ENCODE measurements at places on chromosomes 6 and 20.

GRCh38 chr6:151494235-151494935 lies 568 bp downstream of the CCDC170 start:
- DNase-seq: peak; percentile 63

- DNase-seq: no peak
Observed at GRCh38 chr6:102571236-102571908, 1177.9 kb downstream of the GRIK2 start.

GRCh38 chr6:44771647-44772415 lies 384.3 kb downstream of the CDC5L start:
- DNase-seq: no peak

- peak; percentile 65 for DNase-seq
Observed at GRCh38 chr20:57999465-58000111, 228.9 kb downstream of the ANKRD60 start.

DNA sequence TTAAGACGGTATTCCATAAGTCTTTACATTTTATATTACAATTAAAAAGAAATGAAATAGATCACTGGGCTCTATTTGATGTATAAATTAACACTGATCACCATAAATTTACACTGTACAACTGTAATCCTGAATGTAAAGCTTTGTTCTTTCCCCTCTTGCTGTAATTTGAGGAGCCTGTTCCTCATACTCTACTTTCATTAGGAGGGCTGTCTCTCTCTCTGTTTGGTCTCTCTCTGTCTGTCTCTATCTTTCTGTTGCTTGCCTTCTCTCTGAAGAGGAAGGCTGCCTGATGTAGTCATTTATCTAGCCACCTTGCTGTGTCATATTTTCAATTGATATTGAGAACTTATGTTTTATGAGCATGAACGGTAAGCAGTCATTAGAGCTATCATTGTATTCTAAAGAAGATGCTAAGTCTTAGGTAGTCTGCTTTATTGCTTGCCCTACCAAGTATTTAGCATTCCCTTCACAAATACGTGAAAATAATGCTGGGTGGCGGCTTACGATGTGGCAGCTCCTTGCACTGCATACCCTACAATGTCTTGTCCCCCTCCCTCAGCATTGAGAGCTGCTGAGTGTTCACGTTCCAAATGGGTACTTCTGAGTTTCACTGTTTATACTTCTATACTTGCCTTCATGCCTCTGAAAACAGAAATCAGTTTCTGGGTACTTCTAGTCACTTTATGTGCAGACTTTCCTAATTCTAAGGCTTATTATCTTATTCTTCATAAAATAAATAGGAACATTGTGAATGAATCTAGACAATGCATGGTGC lies 205.5 kb downstream of the NKAIN2 start:
- DNase-seq: no peak

GRCh38 chr6:127886603-127887002 lies 14.3 kb downstream of the THEMIS start:
- DNase-seq: no peak

GRCh38 chr20:59617221-59617620 lies 12.9 kb downstream of the PHACTR3 start:
- DNase-seq: no peak

DNA sequence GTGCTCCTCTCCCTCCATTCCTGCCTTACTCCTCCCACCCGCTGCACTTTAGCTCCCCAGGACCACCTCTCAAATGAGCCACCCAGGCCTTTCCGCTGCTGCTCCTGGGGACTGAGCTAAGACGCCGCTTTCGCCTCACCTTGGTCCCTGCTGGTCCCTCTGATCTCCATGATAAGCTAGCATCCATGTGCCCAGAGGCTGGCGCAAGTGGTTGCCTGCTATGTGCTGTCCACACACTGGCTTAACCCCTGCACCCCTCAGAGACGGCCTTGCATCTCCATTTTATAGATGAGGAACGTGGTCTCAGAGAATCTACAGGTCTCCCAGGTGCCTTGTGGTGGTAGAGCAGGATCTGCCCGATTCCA lies 160.1 kb upstream of the PMEPA1 start:
- no peak for DNase-seq

DNA sequence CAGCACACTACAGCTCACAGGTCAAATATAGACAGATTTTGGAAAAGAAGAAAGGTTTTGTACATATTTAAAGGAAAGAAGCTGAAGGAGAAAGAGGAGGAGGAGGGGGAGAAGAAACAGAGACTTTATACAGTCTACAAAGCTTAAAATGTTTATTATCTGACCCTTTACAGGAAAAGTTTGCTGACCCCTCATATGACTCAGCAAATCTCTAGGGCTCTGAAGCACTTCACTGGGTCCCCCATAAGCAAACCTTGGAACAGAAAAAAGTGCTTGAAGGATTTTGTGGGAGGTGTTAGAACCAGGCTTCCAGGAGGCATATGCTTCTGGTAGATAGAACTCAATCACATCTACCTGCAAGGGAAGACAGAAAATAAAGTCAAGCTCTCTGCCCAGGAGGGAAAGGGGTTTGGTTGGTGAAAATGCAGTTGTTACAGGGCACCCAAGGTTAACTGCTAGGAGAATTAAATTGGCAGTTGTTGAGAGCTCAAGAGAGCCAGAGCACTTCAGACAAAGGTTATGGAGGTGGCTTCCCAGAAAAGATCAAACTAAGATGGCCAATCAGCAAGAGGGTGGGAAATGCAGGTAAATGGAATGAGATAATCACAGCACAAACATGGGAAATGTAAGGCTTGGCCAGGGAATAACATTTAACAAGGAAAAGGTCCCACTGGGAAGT lies 207.4 kb upstream of the SGK1 start:
- DNase-seq: no peak

GRCh38 chr6:132272776-132273175 lies 128.5 kb downstream of the MOXD1 start:
- DNase-seq: no peak

DNA sequence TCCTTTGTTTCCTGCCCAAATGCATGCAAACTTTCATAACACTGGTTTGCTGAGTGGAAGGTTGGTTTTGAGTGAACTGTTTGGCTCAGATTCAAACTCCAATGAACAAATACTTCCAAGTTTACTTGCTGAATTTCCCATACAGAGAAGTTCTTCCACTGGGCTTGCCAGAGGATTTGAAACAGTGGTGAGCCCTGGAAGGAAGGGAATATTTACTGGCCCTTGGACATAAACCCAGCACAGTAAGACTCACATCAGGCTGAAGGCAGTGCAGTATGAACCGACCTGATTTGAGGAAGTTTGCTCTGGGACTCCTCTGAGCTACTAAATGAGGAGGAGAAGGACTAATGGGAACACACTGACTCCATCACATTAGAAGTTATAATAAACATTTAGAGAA lies 3.8 kb downstream of the TRAF3IP2 start:
- DNase-seq: no peak

GRCh38 chr20:32159766-32160221 lies 47.7 kb downstream of the PLAGL2 start:
- no peak for DNase-seq

DNA sequence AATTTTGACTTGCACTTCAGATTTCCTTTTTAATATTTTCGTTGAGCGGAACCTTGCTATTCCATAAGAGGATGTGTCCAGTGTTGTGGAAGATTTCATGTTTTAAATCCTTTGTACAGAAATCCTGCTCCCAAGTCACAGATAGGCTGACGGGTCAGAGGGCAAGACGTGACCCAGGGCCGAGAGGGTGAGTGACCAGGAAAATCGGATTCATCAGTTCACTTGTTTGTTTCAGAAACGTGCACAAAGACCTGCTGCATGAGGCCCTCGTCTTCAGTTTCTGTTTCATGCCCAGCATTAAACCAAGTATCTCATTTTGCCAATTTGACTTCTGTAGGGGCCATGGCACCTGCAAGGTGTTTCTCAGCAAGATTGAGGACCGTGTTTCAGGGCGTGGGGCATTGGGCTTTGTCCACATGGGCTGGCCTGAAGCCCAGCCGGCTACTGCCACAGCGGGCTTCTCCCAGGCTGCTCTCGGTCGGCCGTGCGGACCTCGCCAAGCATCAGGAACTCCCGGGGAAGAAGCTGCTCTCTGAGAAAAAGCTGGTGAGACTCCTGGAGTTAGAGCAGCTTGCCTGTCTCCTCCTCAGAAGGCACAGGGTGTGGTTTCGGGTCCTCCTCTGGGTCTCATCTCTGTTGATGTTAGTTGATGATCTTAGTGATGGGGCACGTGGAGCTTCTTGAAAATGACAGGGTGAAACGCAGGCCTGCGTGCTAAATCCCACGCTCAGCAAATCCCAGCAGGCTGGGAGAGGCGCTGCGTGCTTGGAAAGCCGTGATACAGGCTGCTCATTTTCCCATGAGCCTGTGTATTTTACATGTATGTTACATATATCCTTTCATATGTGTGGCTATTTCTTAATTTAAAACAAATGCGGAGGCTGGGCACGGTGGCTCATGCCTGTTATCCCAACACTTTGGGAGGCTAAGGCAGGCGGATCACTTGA lies 10.5 kb downstream of the MTG2 start:
- no peak for DNase-seq

- no peak for DNase-seq
Observed at GRCh38 chr6:57242505-57242904, 20.4 kb upstream of the RAB23 start.

GRCh38 chr6:3526962-3527650 lies 70.3 kb upstream of the SLC22A23 start:
- no peak for DNase-seq

DNA sequence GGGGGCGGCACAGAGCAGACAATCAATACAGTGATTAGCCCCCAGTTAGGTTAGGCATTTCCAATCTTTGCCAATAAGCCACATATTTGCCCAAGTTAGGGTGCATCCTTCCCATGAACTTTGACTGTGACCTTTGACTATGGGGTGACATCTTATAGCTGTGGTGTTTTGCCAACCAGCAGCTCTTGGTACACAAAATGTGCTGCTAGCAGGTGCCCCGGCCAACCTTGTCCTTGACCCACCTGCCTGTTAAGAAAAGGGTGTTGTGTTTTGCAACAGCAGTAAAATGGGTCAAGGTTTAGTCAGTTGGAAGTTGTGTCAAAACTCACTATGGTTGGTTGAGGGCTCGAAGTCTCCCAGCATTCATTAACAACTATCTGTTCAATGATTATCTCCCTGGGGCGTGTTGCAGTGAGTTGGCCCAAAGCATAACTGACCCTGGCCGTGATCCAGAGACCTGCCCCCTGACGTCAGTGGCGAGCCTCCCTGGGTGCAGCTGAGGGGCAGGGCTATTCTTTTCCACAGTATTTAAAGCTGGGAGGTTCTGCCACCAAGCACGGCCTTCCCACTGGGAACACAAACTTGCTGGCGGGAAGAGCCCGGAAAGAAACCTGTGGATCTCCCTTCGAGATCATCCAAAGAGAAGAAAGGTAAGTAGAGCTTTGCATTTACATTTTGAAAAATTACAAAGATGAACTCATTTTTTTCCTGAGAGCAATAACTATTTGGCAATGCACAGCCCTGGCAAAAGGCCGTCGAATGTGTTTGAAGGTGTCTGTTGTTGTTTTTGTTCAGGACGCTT lies at the start of gene PCK1:
Gene PCK1 (plus strand): TSS at position 557 of the 802 bp plus-strand sequence. CDS start 302 bp downstream, outside the sequence.
- DNase-seq: peak; percentile 72

DNA sequence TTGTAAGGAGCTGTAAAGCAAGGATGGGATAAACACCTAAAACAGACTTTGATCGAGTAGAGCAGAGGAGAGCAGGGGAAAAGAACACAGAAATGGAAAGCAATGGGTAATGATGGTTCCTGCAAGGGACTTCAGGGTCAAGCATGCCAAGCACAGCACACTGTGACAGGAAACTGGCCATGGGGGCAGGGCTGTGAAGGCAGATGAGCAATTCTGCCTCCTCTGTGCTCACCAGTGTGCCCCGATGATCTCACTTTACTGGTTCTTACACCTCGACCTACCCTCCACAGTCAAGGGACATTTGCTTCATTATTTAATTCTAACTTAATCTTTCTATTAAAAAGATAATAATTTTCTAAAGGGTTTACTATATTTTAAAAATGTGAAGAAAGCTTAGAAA lies 21.6 kb upstream of the MYB start:
- DNase-seq: no peak

DNA sequence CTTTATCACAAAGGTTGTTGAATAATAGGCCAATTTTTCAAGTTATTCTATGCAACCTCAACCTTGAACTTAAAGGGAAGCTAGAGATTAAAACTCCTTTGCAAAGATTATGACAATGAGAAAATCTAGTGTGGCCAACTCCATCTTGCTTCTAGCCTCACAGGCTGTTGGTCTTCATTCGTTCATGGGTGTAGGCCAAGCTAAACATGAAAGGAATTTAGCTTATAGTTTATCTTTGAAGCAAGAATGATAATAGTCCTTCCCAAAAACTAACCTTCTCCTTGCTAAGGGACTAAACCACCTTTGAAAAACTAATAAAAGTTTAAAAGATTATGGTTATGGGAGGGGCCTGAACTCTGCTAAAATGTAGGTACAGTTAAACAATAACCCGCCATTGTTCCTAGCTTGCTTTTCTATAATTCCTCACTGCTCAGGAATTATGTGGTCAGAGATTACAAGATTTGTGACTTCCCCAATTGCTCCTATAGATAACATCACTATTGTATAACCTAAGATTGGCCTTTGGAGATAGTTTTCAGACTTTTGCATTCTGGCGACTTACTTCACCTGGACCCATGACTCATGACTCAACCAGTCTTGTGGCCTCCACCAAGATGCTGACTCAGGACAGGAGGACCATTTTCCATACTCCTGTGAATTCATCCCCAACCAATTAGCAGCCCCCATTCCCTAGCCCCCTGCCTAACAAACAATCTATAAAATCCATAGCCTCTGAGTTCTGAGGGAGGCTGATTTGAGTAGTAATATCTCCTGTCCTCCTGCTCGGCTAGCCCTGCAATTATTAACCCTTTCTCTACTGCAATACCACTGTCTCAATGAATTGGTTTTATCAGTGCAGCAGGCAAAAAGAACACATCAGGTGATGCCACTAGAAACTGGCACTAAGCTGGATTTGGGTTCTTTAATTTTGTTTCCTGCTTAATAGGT lies 154.5 kb downstream of the CD83 start:
- peak; percentile 13 for DNase-seq

- DNase-seq: no peak
Observed at GRCh38 chr6:169082093-169082492, 171.6 kb downstream of the THBS2 start.
